ENCODE measurements at places on chromosomes 7 and 10. TPM values are rescaled to one million over a fixed set of nuclear protein-coding genes. Genes with fewer than 3 reads are reported as not detected.

GRCh38 chr10:36676756-36677430 lies 448.5 kb upstream of the ANKRD30A start:
- H3K4me3 ChIP-seq = no peak overlapping the region
- no peaks in the 10 kb centered on the region for H3K36me3 ChIP-seq
- peak overlapping the region; percentile 44 for H3K27ac ChIP-seq
- peaks cover 22% of the 10 kb centered on the region for H3K4me1 ChIP-seq

DNA sequence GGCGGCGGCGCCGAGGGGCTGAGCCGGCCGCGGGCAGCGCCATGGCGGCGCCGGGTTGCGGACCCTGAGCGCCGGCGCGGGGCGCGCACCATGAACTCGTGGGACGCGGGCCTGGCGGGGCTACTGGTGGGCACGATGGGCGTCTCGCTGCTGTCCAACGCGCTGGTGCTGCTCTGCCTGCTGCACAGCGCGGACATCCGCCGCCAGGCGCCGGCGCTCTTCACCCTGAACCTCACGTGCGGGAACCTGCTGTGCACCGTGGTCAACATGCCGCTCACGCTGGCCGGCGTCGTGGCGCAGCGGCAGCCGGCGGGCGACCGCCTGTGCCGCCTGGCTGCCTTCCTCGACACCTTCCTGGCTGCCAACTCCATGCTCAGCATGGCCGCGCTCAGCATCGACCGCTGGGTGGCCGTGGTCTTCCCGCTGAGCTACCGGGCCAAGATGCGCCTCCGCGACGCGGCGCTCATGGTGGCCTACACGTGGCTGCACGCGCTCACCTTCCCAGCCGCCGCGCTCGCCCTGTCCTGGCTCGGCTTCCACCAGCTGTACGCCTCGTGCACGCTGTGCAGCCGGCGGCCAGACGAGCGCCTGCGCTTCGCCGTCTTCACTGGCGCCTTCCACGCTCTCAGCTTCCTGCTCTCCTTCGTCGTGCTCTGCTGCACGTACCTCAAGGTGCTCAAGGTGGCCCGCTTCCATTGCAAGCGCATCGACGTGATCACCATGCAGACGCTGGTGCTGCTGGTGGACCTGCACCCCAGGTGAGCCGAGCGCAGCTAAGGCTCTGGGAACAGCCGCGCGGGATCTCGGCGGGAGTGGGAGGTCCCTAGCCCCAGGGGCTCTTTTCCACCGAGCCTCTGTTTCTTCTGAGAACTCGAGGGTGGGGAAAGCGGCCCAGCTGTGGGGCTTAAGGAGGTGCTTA lies at the start of gene GPR26:
Gene GPR26 (plus strand): TSS at position 38 of the 919 bp plus-strand sequence. CDS start 53 bp downstream, at position 91.
- peaks cover 80% of the 10 kb centered on the region for H3K27me3 ChIP-seq
- peak; percentile 83 for DNase-seq
- H3K4me3 ChIP-seq = no peak within 1 kb of the TSS
- H3K4me1 ChIP-seq = no peaks in the 10 kb centered on the region
- no peaks in the 10 kb centered on the region for H3K36me3 ChIP-seq

DNA sequence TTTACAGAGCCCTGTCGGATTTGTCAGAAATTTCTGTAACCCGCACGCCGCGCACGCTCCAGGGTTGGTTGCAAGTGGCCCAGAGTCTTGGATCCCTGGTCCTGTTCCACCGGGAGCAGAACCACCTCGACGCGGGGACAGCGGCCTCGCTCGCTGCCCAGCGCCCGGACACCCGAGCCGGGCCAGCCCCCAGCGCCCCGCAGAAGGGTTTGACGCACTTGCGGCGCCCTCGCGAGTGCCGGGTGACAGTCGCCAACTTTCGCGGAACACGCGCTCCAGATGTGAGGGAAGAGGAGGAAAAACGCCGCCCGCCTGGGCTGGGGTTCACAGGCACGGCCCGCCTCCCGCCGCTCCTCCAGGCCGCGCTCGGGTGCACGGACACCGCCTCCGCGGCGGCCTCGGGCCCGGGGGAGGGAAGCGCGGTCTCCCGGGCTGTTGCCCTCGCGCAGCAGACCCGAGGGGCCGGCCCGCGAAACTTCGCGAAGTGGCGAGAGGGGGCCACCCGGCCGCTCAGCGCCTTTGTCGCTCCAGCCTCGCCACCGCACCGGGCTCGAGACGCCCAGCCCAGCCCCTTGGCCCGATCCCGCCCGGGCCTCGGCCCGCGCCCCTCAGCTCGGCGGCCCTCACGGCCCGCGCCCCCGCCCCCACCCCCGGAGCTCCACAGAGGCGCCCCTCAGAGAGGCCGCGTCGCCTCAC lies 514 bp downstream of the RNF216 start:
- H3K4me1 ChIP-seq = no peaks in the 10 kb centered on the region
- H3K4me3 ChIP-seq = peak overlapping the region; percentile 84
- no peaks in the 10 kb centered on the region for H3K36me3 ChIP-seq
- H3K27ac ChIP-seq = peak overlapping the region; percentile 95
- peak; percentile 36 for DNase-seq

DNA sequence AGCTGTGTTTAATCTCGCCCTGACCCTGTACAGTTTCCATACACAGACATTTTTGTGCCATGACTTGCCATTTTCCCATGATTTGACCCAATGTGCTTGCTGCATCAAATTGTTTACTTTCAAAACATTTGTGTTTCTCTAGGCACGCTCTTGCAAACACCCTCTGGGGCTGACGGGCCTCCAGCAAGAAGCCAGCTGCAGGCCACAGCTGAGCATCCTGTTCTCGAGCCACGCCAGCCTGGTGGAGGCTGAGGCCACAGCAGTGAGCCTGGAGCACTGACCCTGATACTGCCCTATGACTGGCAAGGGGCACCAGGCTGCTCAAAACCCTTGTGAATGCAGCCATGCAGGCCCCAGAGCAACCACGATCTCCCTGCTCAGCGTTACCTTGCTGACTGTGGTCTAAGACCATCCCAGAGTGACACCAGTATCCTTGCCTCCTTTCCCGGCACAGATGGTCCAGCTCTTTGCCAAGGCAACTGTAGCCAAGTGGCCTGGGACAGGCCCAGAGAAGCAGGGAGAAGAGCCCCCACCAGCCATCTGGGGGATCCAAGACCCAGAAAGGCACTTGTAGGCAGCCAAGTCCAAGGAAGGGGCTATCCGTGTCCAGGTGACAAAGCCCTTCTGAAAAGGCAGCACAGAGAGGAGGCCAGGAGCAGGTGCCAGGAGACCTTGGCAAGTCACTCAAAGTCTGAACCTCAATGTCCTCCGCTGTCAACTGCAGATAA lies 78.5 kb downstream of the OAT start:
- no peak for DNase-seq
- H3K36me3 ChIP-seq = no peaks in the 10 kb centered on the region
- H3K4me1 ChIP-seq = no peaks in the 10 kb centered on the region
- peaks cover 4% of the 10 kb centered on the region for H3K27me3 ChIP-seq
- H3K4me3 ChIP-seq = no peak overlapping the region
- H3K27ac ChIP-seq = no peak overlapping the region

GRCh38 chr7:150631866-150632864 lies at the start of gene GIMAP6:
TSS of gene GIMAP6 (minus strand) at chr7:150632385. CDS start at chr7:150630142, 2,243 bp downstream.
- H3K27me3 ChIP-seq = no peaks in the 10 kb centered on the region
- H3K4me1 ChIP-seq = peaks cover 8% of the 10 kb centered on the region
- H3K36me3 ChIP-seq = no peaks in the 10 kb centered on the region
- DNase-seq = no peak

- H3K4me1 ChIP-seq = no peaks in the 10 kb centered on the region
- H3K27ac ChIP-seq = no peak overlapping the region
- DNase-seq = no peak
Measured at GRCh38 chr10:48901319-48901718, 38.3 kb downstream of the LRRC18 start.

DNA sequence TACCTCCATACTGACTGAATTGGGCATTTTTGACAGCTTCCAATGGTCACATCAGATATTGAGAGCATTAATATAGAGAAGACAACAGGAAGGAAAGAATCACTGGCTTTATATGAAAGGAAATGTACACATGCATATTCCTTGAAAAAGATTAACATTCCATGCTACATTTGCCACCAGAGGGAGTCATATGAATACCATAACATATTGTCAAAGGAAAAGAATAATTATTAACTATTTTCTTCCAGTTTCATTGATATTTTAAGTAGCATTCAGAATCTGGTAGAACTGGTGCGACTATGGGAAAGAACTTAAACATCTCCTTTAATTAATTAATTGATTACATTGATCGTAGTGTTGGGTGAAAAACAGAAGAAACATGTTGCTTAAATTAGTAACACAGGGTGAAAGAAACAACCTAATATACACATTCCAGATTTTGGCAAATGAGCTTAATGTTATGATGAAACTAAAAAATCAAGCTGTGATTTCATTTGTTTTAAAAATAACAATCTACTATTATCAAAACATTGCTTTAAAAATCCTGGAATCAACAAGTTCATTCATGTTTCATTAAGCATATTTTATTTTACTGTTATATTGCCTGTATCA lies 71.5 kb downstream of the GPR85 start:
- DNase-seq = peak; percentile 37
- no peak overlapping the region for H3K27ac ChIP-seq
- no peaks in the 10 kb centered on the region for H3K36me3 ChIP-seq
- H3K4me3 ChIP-seq = no peak overlapping the region
- peaks cover 22% of the 10 kb centered on the region for H3K4me1 ChIP-seq

DNA sequence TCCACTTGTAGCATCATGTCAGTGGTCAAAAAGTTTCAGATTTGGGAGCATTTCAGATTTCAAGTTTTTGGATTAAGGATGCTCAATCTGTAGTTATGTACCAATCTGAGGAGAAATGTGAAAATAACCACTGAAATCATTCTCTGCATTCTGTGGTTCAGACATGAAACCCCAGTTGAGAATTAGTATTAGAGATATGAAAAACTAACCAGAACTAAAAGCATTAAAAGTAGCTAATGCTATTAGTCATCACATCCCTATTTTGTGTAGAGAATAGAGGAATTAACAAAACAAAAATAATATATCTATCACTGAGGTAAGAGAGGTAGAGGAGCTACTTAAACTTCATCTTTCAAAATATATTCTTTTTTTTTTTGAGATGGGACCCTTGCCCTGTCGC lies 28.0 kb downstream of the MICU1 start:
- H3K27ac ChIP-seq = no peak overlapping the region
- no peak overlapping the region for H3K4me3 ChIP-seq
- peaks cover 7% of the 10 kb centered on the region for H3K4me1 ChIP-seq
- no peak for DNase-seq
- no peaks in the 10 kb centered on the region for H3K27me3 ChIP-seq

DNA sequence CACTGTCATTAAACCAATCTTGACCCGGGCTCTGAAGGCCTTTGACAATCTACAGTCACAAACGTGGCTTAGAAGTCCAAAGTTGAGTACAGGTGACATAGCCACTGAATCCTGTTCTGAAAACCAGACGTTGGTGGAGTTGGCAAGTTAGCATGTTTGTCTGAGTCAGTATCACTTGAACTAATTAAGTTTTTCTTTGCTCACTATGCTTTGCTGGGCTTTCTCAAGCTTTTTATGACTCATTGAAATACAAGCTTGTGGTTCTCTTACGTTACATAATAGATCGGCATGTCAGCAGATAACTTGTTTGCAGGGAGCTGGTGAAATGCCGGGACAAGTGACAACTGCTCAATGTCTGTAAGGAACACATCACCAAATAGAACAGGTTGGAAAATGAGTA lies 53.8 kb downstream of the ARL5B start:
- H3K4me1 ChIP-seq = no peaks in the 10 kb centered on the region

DNA sequence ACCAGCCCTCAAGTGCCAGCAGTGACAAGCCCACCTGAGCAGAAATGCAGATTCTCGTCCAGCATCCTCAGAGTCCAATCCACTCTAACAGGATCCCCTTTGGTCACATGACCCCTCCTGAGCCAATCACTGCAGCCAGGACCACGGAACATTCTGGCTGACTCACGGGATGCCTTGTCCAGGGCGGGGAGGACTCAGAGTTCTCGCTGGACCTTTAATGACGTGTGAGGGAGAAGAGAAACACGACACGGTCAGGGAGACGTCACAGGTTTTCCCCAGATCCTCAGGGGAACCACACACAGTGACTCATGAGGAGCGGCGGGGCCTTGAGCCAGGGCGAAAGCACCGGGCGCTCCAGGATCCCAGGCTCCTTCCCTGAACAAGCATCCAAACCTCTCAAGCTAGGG lies 155.7 kb downstream of the PTPRN2 start:
- no peak overlapping the region for H3K27ac ChIP-seq
- H3K4me3 ChIP-seq = no peak overlapping the region
- no peaks in the 10 kb centered on the region for H3K27me3 ChIP-seq
- H3K36me3 ChIP-seq = no peaks in the 10 kb centered on the region
- no peak for DNase-seq

DNA sequence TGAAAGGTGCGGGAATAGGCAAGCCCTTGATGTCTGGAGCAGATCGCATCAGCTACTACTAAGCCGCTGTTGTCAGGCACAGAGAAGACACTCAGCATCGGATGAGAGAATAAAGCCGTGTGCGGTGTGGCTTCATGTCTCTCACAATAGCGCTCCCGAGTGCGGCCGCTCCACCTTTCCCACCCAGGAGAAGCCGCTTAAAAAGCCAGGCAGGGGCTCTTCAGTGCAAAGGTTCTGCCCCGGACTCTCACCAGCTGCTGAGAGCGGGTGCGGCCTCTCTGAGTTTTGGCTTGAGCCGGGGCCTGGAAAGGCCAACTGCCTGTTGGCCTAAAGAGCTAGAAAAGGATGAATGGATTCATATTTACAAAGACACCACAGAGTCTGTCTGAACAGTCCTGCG lies 600.6 kb downstream of the DNAJB6 start:
- no peaks in the 10 kb centered on the region for H3K27me3 ChIP-seq
- H3K4me3 ChIP-seq = no peak overlapping the region
- no peak for DNase-seq
- no peaks in the 10 kb centered on the region for H3K36me3 ChIP-seq

GRCh38 chr10:93703066-93703465 lies 674 bp upstream of the FRA10AC1 start:
- peak overlapping the region; percentile 95 for H3K27ac ChIP-seq
- H3K4me3 ChIP-seq = peak overlapping the region; percentile 86
- H3K4me1 ChIP-seq = peaks cover 9% of the 10 kb centered on the region
- H3K36me3 ChIP-seq = peaks cover 18% of the 10 kb centered on the region
- no peaks in the 10 kb centered on the region for H3K27me3 ChIP-seq

DNA sequence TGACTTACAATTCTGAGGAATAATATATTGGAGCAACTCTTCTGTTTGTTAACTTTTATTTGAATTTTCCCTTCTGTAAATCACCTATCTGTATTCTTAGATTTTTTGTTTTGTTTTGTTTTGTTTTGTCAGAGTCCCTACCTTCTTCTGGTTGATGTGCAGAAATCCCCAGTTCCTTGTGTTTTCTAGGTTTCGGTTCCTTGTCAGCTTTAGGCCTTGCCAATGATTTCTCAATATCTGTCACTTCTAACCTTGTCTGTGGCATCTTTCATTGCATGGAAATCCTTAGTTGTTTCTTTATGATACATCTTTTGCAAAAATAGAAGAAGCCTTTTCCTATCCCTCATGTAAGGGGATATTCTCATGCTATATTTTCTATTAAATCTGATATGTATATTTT lies 21.7 kb upstream of the ST8SIA6 start:
- H3K27me3 ChIP-seq = no peaks in the 10 kb centered on the region

GRCh38 chr7:75743455-75743859 lies 4.7 kb upstream of the HIP1 start:
- no peaks in the 10 kb centered on the region for H3K27me3 ChIP-seq
- H3K36me3 ChIP-seq = no peaks in the 10 kb centered on the region
- H3K4me1 ChIP-seq = no peaks in the 10 kb centered on the region
- no peak overlapping the region for H3K4me3 ChIP-seq

- peak; percentile 50 for DNase-seq
- H3K4me3 ChIP-seq = no peak overlapping the region
- no peak overlapping the region for H3K27ac ChIP-seq
- peaks cover 65% of the 10 kb centered on the region for H3K27me3 ChIP-seq
- no peaks in the 10 kb centered on the region for H3K36me3 ChIP-seq
Measured at GRCh38 chr7:155815332-155816191, 3.3 kb upstream of the SHH start.

SLC26A5 gene
- total RNA-seq = 0.15 TPM

OR2A5 gene
- total RNA-seq = not detected

MYH16 gene
- not detected for total RNA-seq

TAS2R40 gene
- total RNA-seq = not detected

ECHS1 gene
- total RNA-seq = 111 TPM

PPP2R2D gene
- total RNA-seq = 43.5 TPM

GRM3 gene
- not detected for total RNA-seq
